ENCODE measurements at places on chromosomes 3 and 15.

DNA sequence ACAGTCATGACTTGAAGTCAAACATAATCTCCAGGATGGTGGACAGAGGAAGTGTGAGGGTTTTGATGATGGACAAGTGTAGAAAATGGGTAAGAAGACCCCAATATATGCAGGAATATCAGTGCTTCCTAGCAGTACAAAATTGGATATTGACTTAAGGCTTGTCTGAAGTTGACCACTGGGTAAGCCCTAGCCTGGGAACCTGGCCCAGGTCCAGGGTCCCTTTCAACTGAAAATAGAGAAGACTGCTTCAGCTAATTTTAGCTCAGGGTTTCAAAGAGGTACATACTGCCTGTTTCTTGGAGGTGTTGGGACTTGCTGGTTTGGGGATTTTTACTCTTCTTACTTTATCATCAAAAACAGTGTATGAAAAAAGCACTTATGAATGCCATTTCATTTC lies 4.7 kb downstream of the NR1D2 start:
- H3K4me3 ChIP-seq: no peak overlapping the region
- no peak overlapping the region for H3K27ac ChIP-seq
- no peak for DNase-seq
- peaks cover 6% of the 10 kb centered on the region for H3K27me3 ChIP-seq

- H3K4me1 ChIP-seq: no peaks in the 10 kb centered on the region
- H3K27ac ChIP-seq: no peak overlapping the region
- H3K36me3 ChIP-seq: peaks cover 14% of the 10 kb centered on the region
- DNase-seq: no peak
Observed at GRCh38 chr3:48285132-48285531, 44.2 kb downstream of the ZNF589 start.

GRCh38 chr15:26928051-26928450 lies 42.9 kb upstream of the GABRG3 start:
- H3K27ac ChIP-seq: no peak overlapping the region
- H3K4me1 ChIP-seq: peaks cover 3% of the 10 kb centered on the region
- peaks cover 6% of the 10 kb centered on the region for H3K36me3 ChIP-seq
- no peak overlapping the region for H3K4me3 ChIP-seq

GRCh38 chr3:23193831-23194230 lies 9.3 kb upstream of the UBE2E2 start:
- DNase-seq: no peak
- H3K27me3 ChIP-seq: no peaks in the 10 kb centered on the region
- H3K27ac ChIP-seq: no peak overlapping the region

- peaks cover 2% of the 10 kb centered on the region for H3K4me1 ChIP-seq
- no peaks in the 10 kb centered on the region for H3K36me3 ChIP-seq
- DNase-seq: no peak
- no peak overlapping the region for H3K27ac ChIP-seq
- no peaks in the 10 kb centered on the region for H3K27me3 ChIP-seq
Observed at GRCh38 chr3:167198949-167199600, 181.0 kb downstream of the ZBBX start.

DNA sequence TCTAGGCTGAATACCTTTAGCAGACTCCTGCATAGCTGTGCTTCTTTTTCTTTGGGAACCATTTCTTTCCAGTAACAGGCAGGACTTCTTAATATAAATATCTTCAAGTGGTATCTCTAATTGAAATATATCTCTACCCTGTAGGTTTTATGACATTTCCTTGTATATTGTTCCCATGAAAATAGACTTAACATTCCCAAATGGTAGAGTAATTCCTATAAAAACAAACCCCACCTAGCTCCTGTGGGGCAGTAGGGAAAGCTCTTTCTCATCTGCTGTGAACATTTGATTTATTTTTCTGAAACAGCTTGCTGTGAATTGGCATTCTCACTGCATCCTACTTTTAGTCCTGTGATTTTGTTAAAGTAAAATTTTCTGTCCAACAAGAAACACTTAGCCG lies 20.8 kb downstream of the SELENOT start:
- no peaks in the 10 kb centered on the region for H3K36me3 ChIP-seq
- DNase-seq: no peak
- no peaks in the 10 kb centered on the region for H3K4me1 ChIP-seq
- H3K27ac ChIP-seq: no peak overlapping the region
- no peaks in the 10 kb centered on the region for H3K27me3 ChIP-seq

GRCh38 chr15:88020806-88021205 lies 235.7 kb downstream of the NTRK3 start:
- peaks cover 17% of the 10 kb centered on the region for H3K36me3 ChIP-seq
- H3K27me3 ChIP-seq: peaks cover 4% of the 10 kb centered on the region
- no peak overlapping the region for H3K4me3 ChIP-seq
- DNase-seq: no peak
- H3K27ac ChIP-seq: no peak overlapping the region

DNA sequence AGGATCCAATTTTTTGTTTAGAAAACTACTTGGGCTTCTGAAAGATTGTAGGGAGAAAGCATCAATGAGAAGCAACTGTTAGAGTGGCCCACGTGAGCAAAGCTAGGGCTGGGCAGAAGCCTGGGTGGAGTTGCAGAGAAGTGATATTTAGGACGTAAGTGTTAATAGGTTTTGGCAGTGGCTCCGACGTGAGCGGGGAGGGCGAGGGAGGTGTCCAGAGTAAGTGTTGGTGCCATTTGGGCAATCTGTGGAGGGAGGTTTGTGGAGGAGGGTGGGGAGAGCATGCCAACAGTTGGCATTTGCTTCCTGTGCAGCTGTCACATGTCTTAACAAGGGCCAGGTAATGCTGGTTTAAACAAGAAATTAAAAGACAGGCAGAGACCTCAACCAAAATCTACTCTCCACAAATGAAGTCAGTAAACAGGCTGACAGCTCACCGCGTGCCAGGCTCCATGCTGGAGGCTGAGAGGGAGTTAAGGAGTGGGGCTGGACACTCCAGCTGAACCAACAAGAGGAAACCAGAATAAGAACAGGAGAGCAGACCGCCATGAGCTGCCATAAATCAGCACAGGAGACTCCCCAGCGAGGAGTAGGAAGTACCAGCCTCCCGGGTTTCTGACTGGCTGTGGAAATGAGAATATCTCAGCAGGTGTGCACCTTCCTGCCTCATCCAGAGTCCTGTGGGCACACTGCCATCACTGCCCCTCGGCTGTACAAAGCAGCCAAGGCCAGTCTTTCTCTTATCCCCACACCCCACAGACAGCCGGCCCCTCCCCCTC lies 232.6 kb downstream of the ABHD5 start:
- H3K27ac ChIP-seq: no peak overlapping the region
- H3K4me1 ChIP-seq: no peaks in the 10 kb centered on the region
- H3K36me3 ChIP-seq: no peaks in the 10 kb centered on the region
- H3K4me3 ChIP-seq: no peak overlapping the region
- peaks cover 3% of the 10 kb centered on the region for H3K27me3 ChIP-seq
- DNase-seq: no peak
